Esophagus muscularis mucosa (tissue), 4 donors: ENCODE measurements at places on chromosomes 1 and 21. TPM values are rescaled to one million over a fixed set of nuclear protein-coding genes. Genes with fewer than 3 reads are reported as not detected.

PRR9 gene
- not detected for total RNA-seq

DNA sequence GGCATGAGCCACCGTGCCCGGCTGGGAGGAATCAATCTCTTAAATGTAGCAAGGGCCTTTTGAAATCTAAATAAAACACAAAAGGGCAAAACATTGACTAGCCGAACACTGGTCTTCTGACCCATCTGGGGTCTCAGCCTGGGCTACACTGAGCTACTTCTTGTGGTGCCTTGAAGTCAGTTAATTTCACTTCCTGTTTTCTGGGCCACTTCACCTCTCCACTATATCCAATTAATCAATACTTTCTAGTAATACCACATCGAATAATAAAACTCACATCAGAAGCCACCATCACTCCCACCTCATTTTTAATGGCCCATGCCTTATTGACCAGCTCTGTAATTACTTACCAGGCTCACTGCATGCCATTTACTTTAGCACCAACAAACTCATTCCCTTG lies 138.0 kb upstream of the SAMSN1 start:
- H3K27ac ChIP-seq, result no peak overlapping the region
- no peak overlapping the region for H3K4me3 ChIP-seq
- no peaks in the 10 kb centered on the region for H3K27me3 ChIP-seq
- no peak for DNase-seq
- no peaks in the 10 kb centered on the region for H3K4me1 ChIP-seq
- no peaks in the 10 kb centered on the region for H3K36me3 ChIP-seq

- H3K27ac ChIP-seq, result peak overlapping the region; percentile 73
- DNase-seq, result peak; percentile 84
Observed at GRCh38 chr1:229886636-229887035, 180.4 kb upstream of the GALNT2 start.

LCE3D gene
- not detected for total RNA-seq

FAM131C gene
- not detected for total RNA-seq

KCNJ9 gene
- total RNA-seq, result not detected

DNA sequence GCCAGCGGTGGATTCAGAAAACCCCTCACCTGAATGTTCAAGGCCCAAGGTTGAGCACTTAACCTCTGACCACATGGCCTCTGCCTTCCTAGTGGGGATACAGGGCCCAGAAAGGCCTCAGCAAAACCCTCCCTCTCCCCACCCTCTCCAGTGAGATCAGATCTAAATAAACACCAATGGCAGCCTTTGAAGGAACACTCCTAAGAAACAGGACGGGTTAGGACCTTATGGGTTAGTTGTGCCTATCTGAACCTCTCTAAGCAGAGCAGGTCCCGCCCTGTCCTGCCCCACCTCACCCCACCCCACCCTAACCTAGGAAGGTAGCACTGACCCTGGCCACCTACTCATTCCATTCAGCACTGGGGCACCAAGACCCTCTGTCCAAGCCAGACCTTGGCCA lies 7.9 kb upstream of the GRHL3 start:
- no peaks in the 10 kb centered on the region for H3K36me3 ChIP-seq
- H3K4me3 ChIP-seq, result no peak overlapping the region
- no peak for DNase-seq

- H3K4me1 ChIP-seq, result peaks cover 15% of the 10 kb centered on the region
- H3K4me3 ChIP-seq, result peak overlapping the region; percentile 92
- DNase-seq, result no peak
- H3K27me3 ChIP-seq, result no peaks in the 10 kb centered on the region
- H3K27ac ChIP-seq, result peak overlapping the region; percentile 87
- peaks cover 16% of the 10 kb centered on the region for H3K36me3 ChIP-seq
Observed at GRCh38 chr1:179080866-179081686, 794 bp upstream of the TOR3A start.

- DNase-seq, result no peak
- H3K4me1 ChIP-seq, result no peaks in the 10 kb centered on the region
- no peaks in the 10 kb centered on the region for H3K27me3 ChIP-seq
- H3K36me3 ChIP-seq, result no peaks in the 10 kb centered on the region
Observed at GRCh38 chr21:38504066-38504465, 5.8 kb upstream of the ERG start.

DNA sequence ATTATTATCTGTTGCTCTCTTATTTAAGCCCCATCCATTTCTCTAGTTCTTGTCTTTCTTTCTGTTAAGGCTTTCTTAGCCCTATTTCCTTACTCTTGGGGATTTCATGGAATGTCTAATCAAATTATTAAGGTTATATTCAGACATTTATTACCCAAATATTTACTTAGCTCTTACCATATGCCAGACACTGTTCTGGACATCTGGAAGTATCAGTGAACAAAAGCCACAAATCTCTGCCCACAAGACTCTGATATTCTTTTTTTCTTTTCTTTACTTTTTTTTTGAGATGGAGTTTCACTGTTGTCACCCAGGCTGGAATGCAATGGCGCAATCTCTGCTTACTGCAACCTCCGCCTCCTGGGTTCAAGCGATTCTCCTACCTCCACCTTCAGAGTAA lies 74.3 kb upstream of the NBL1 start:
- no peak for DNase-seq
- no peaks in the 10 kb centered on the region for H3K36me3 ChIP-seq
- H3K27me3 ChIP-seq, result no peaks in the 10 kb centered on the region
- peaks cover 4% of the 10 kb centered on the region for H3K4me1 ChIP-seq

DNA sequence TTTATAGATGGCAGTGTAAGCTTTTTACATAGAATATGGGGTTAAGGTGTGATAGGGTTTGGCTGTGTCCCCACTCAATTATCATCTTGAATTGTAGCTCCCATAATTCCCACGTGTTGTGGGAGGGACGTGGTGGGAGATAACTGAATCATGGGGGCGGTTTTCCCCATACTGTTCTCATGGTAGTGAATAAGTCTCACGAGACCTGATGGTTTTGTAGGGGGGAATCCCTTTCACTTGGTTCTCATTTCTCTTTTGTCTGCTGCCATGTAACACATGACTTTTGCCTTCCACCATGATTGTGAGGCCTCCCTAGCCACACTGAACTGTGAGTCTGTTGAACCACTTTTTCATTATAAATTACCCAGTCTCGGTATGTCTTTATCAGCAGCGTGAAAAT lies 290.3 kb upstream of the B3GALT2 start:
- H3K4me1 ChIP-seq, result no peaks in the 10 kb centered on the region
- no peaks in the 10 kb centered on the region for H3K27me3 ChIP-seq
- no peak overlapping the region for H3K4me3 ChIP-seq
- H3K27ac ChIP-seq, result no peak overlapping the region

- no peaks in the 10 kb centered on the region for H3K36me3 ChIP-seq
- DNase-seq, result peak; percentile 91
- H3K27ac ChIP-seq, result no peak overlapping the region
- H3K4me3 ChIP-seq, result peak overlapping the region; percentile 43
- no peaks in the 10 kb centered on the region for H3K27me3 ChIP-seq
Observed at GRCh38 chr1:234326497-234327366, 46.5 kb upstream of the COA6 start.
